ENCODE measurements at places on chromosomes 6 and 20. TPM values are rescaled to one million over a fixed set of nuclear protein-coding genes. Genes with fewer than 3 reads are reported as not detected.

ZBTB12 gene
- total RNA-seq, result 25.7 TPM

KHDC1 gene
- 2.9 TPM for total RNA-seq

IL20RA gene
- total RNA-seq, result 0.41 TPM

GGTLC1 gene
- not detected for total RNA-seq

HLA-DQB1 gene
- total RNA-seq, result 0.41 TPM

AIF1 gene
- total RNA-seq, result 6.9 TPM

HCRTR2 gene
- total RNA-seq, result 30.6 TPM

PPP1R14C gene
- total RNA-seq, result 59.1 TPM

OR2B6 gene
- not detected for total RNA-seq

Measured in frontal cortex (tissue), 4 donors.